CD4-positive, alpha-beta T cell treated with Interleukin-6 at 100 ng/mL for 8 hours (primary cell): ENCODE measurements at places on chromosomes 6 and 20.
A peak's percentile ranks its signal among the peaks of the same experiment; 100 is the strongest.

DNA sequence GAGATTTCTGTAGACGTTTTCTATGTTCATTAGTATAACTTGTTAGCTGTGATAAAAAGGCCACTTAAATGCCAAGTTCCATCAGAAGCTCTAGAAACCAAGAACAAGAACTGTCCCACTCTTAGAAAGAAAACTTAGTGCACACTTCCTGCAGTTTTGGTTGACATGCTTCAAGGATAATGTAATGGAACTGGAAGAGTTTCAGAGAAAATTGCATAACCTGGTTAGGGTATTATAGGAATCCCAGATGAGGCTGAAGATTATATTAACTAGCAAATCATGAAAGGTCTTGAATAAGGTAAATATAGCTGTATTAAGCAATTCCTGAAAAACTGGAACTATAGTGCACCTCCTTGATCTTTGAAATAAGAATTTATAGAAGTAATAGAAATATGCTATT lies 1.8 kb upstream of the PHACTR2 start:
- DNase-seq: no peak

GRCh38 chr20:20341371-20341770 lies 26.5 kb upstream of the INSM1 start:
- DNase-seq: no peak

DNA sequence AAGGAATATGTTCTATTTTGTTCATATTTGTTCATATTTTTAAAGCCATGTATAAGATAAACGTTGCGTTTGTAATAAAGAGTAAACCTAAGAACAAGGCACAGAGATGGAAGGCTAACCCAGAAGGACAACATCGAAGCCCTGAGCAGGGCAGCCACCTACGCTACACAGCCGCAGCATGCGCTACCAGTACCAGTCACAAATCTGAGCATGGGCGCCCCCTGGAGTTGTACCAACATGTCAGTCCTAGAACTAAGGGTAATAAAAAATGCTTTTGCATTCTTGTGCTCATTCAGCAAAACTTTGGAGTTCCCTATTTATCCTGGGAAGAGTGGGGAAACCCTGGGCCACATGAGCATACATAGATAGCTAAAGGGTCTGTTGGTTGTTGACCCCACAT lies 70.6 kb downstream of the PLEKHG1 start:
- no peak for DNase-seq

DNA sequence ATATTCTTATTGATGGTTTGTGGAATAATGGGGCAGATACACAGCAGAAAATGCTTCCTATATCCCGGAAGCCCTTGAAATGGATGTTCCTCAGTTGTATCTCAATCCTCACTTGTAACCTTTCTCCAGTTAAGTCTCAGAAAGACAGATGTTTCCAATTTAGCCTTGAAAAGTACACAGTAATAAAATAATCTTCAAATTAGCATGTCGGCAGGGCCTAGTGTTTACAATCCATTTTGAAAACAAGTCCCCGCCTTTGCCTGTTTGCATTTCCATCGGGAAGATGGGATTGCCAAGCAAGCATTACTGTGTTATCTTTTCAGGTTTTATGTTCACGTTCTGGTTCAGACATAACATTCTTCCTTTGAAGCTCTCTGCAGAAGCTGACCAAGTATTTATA lies 41.5 kb downstream of the SNRNP48 start:
- DNase-seq: no peak

DNA sequence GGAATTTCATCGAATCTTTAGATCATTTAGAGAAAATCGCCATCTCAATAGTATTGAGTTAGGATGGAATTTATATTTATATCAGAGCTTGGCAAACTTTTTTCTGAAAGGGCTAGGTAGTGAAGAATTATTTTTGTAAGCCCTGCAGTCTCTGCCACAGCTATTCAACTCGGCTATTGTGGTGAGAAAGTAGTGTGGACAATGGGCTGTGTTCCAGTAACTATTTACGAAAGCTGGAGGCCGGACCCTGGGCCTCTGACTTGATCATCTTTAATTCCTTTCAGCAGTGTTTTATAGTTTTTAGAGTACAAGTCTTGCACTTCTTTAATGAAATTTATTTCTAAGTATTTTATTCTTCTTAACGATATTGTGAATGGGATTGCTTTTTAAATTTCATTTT lies 201.5 kb downstream of the FARS2 start:
- DNase-seq: no peak

GRCh38 chr20:39885975-39886649 lies 802.9 kb downstream of the MAFB start:
- no peak for DNase-seq

- peak; percentile 15 for DNase-seq
Observed at GRCh38 chr20:2652724-2653555, 508 bp downstream of the NOP56 start.

GRCh38 chr6:46175446-46175845 lies 4.7 kb upstream of the ENPP5 start:
- DNase-seq: peak; percentile 14

DNA sequence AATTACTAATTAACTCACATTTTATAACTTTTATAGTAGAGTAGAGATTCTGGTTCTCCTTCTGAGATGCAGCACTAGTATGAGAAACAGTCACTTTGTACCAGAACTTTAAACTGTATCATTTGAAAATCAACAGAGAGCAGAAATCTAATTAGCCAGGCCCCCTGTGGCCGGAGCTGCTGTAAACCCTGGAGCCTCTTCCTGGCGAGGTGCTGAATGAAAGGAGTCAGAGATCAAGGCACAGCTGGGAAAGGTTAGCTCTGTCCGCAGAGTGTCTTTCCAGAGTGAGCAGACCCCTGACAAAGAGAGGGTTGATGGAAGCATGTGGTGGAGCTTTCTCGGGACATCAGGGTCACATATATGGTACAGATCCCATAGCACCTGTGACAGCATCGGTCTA lies 703.8 kb downstream of the RFPL4B start:
- DNase-seq: no peak

DNA sequence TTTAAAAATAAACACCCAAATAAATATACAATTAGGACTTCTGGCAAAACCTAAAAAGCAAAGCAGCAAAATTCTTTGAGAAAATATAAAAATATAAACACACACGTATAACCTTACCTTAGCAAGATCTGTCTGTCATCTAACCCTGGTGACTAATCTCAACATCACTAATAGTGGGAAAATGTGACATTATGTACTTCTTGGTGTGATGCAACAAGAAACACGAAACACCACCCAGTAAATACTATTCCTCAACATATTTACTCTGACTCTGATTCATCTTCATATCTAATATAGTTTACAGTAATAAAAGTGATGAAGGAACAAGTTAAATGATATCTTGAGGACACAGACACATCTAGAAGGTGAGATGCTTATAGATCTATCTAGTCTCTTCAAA lies 332.6 kb upstream of the MANEA start:
- DNase-seq: no peak

- DNase-seq: no peak
Observed at GRCh38 chr20:45564760-45565276, 14.3 kb downstream of the WFDC8 start.

DNA sequence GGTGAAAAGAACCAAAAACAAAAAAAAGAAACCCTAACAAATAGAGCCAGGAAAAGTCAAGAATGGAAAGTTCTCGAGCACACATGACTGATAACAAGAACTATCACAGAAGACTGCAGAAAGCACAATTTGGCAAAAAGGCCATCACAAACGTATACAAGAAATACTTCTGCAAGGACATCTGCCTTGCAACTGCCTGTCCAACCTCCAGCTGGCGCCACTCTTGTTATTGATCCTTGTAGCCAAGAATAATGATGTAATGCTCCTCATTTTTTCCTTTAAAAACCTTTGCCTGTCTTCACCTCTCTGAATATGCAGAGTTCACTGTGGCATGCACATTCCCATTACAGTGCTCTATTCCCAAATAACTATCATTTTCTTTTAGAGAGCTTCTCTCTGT lies 87.9 kb upstream of the BMP5 start:
- DNase-seq: no peak

- no peak for DNase-seq
Observed at GRCh38 chr6:107101686-107102413, 13.5 kb downstream of the BEND3 start.

GRCh38 chr6:16339265-16339587 lies 100.8 kb downstream of the GMPR start:
- no peak for DNase-seq

DNA sequence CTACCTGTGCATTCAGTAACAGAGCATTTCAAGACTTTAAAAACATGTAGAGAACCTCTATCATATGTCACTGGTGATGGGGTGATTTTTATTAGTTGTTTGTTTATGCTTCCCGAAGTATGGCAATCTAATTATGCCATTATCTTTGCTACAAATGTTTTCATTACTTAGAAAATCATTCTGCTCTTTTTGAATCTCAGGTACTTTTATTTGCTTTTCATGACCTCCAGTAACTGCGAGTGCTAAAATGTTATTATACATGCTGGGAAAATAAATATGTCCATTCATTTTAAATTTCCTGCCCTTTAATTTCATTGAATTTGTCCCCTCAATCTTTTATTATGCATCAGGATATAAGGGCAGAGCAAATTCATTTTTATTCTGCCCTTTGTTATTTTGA lies 515.7 kb downstream of the NKAIN2 start:
- no peak for DNase-seq

GRCh38 chr6:161493576-161494118 lies 219.8 kb upstream of the AGPAT4 start:
- no peak for DNase-seq

- no peak for DNase-seq
Observed at GRCh38 chr20:31430568-31431115, 9.8 kb upstream of the DEFB123 start.

GRCh38 chr20:4613184-4613583 lies 108.5 kb upstream of the PRND start:
- DNase-seq: no peak

DNA sequence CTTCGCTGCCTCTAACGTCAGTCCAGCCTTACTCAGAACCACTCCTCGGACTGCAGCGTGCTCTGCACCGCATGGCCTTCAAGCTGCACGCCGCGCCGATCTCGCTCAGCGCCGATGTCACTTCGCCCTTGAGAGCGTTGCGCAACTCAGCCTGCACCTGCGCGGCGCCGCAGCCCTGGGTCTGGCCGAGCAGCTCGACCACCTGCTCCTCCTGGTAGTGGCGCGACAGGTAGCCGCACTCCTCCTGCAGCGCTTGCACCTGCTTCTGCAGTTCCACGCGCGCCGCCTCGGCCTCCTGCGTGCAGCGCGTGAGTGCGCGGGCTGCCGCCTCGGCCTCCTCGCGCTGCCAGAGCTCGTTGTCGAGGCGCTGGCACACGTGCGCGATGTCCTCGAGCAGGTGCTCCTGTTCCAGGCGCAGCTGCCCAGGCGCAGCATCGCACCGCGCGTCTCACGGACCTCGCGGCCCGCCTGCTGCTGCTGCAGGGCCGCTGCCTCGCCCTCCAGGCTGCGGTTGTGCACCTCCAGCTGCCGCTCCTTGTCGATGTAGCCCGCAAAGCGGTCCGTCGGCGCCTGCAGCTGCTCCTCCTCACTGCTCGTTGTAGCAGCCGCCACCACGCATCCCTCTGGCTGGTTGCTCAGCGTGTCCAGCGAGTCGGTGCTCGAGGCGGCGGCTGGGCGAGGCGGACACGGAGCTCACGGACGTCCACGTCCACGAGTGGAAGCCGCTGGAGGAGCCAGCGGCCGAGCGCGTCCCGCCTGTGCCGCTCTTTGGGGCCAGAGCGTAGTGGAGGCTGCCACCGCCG lies 380.6 kb upstream of the CHD6 start:
- no peak for DNase-seq

GRCh38 chr20:60362531-60362930 lies 404.3 kb downstream of the CDH26 start:
- no peak for DNase-seq

- DNase-seq: no peak
Observed at GRCh38 chr6:63807056-63807455, 171.5 kb downstream of the PHF3 start.

DNA sequence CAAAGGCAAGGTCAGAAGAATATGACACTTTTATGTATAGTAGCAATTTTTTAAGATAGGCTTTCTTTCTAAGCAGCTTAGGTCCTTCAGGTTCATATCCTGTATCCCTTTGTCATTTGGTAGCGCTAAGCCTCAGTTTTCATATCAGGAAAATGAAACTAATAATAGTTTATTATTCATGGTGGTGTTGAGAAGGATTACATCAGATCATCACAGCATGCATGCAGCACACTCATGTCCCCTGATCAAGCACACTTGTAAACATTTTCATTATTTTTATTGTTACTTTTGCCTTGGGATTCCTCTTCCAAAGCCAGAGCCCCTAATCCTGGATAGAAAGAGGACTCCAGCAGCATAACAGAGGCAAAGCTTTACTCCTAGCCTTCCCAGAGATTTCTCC lies 70.2 kb upstream of the ADGRF1 start:
- DNase-seq: no peak

- no peak for DNase-seq
Observed at GRCh38 chr6:93307505-93308409, 111.6 kb downstream of the EPHA7 start.

- no peak for DNase-seq
Observed at GRCh38 chr6:95410168-95410567, 167.2 kb upstream of the MANEA start.

GRCh38 chr6:169296170-169296569 lies 42.5 kb upstream of the THBS2 start:
- no peak for DNase-seq

GRCh38 chr6:28709478-28710349 lies 184.0 kb downstream of the GPX5 start:
- no peak for DNase-seq

DNA sequence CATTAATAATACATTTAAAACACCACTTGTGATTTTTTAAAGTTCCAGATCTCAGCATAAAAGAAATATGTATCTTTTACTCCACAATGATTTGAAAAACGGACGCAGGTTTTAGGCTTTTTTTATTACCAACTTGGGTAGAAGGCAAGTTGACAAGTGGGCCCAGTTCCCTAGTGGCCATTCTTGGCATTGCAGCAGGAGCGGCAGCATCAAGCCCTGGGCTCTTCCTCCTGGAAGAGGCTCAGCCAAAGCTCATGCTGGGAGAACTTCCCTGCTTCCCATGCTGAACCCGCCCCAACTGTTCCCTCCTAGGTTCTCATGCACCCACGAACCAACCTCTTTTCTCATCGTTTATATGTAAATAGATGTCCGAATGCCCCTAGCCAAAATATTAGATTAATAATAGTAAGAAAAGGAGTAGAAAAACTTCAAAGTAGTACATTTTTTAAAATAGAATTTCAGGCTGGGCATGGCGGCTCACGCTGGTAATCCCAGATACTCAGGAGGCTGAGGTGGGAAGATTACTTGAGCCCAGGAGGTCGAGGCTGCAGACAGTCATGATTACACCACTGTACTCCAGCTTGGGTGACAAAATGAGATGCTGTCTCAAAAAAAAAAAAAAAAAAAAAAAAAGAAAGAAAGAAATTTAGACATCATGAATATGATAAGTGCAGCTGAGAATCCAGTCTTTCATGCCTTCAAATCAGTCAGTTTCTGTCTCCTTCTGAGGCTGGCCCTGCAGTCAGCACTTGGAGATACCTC lies 18.2 kb upstream of the MYB start:
- DNase-seq: peak; percentile 19

GRCh38 chr20:16174311-16174710 lies 398.9 kb downstream of the KIF16B start:
- DNase-seq: no peak

DNA sequence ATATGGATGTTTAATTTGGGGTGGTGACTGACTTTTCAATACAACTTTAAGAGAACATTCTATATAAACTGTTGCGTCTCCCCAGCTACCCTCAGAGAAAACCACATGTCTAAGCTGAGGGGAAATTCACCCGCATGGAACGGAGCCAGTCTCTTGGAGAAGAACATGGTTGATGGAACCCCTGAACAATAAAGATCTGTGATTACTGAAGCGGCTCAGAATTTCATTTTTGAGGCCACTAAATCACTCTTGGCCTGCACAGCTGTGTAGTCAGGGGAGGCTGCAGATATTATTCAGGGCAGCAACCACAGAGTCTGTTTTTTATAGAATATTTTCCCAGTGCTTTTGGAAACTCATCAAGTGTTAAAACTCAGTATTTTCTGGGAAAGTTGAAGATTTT lies 73.8 kb downstream of the EYA4 start:
- no peak for DNase-seq
